ENCODE measurements at places on chromosomes 11 and 22.

DNA sequence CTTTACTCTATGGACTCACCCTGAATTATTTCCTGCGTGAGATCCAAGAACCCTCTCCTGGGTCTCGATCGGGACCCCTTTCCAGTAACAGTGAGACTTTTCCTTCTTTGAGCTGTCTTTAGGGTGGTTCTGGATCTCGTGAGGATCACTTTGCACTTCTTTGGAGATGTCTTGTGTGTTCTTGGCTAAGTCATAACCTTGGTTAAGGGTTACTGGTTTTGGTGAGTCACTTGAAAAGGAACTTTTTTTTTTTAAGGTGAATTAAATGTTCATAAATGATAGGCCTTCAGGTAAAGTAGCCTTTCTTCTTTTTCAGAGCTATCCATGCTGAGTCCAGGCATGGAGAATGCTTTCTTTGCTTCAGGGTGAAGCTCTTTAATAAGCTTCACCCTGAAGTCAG lies 19.4 kb upstream of the GSTP1 start:
- DNase-seq: peak; percentile 1

GRCh38 chr22:45169591-45170466 lies 6.1 kb downstream of the NUP50 start:
- DNase-seq: no peak

- peak; percentile 49 for DNase-seq
Observed at GRCh38 chr22:41966607-41967240, 2.5 kb upstream of the SEPTIN3 start.

- DNase-seq: peak; percentile 46
Observed at GRCh38 chr11:129143335-129143734, 48.8 kb downstream of the ARHGAP32 start.

- peak; percentile 12 for DNase-seq
Observed at GRCh38 chr11:35419830-35420333, 524 bp upstream of the SLC1A2 start.

- no peak for DNase-seq
Observed at GRCh38 chr11:111010391-111011274, 234.9 kb upstream of the POU2AF2 start.

All from iPS-NIHi11 (cell line).